ENCODE measurements at places on chromosomes 3 and 15. TPM values are rescaled to one million over a fixed set of nuclear protein-coding genes. Genes with fewer than 3 reads are reported as not detected.

The ZNF501 gene
- total RNA-seq: 7.1 TPM

The ARGFX gene
- not detected for total RNA-seq

The PLSCR4 gene
- total RNA-seq: 18.1 TPM

The CYP1A2 gene
- total RNA-seq: not detected

The CCDC9B gene
- total RNA-seq: 46.2 TPM

All from uterine smooth muscle cell (primary cell).